ENCODE measurements at places on chromosomes 2 and 18. TPM values are rescaled to one million over a fixed set of nuclear protein-coding genes. Genes with fewer than 3 reads are reported as not detected.

Gene SERPINB12
- total RNA-seq = not detected

Gene AGFG1
- total RNA-seq = 30.2 TPM

Gene GPR45
- not detected for total RNA-seq

Gene ITGB6
- 3.4 TPM for total RNA-seq

- H3K4me1 ChIP-seq = no peaks in the 10 kb centered on the region
- no peak overlapping the region for H3K4me3 ChIP-seq
- H3K27ac ChIP-seq = no peak overlapping the region
- no peaks in the 10 kb centered on the region for H3K36me3 ChIP-seq
Measured at GRCh38 chr2:182445391-182445965, 18.6 kb upstream of the PDE1A start.

DNA sequence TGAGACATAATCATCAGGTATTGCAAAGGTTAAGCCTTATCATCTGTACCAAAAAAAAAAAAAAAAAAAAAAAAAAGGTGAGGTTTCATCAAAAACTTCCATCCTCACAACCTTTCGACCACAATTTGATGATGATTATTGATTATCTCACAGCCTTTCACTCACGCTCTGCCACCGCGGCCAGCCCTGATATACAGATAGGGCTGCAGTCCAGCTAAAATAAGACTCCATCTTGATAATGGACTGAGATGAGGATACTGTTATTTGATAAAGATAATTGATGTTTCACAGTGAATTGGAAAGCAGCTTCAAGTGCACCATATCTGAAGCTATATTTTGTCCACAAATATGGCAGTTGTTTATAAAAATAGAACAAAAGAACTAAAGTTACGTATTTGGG, 159.7 kb upstream of the BOD1L2 start:
- no peak overlapping the region for H3K4me3 ChIP-seq
- peaks cover 6% of the 10 kb centered on the region for H3K4me1 ChIP-seq
- H3K36me3 ChIP-seq = no peaks in the 10 kb centered on the region
- no peak for DNase-seq
- no peaks in the 10 kb centered on the region for H3K27me3 ChIP-seq

DNA sequence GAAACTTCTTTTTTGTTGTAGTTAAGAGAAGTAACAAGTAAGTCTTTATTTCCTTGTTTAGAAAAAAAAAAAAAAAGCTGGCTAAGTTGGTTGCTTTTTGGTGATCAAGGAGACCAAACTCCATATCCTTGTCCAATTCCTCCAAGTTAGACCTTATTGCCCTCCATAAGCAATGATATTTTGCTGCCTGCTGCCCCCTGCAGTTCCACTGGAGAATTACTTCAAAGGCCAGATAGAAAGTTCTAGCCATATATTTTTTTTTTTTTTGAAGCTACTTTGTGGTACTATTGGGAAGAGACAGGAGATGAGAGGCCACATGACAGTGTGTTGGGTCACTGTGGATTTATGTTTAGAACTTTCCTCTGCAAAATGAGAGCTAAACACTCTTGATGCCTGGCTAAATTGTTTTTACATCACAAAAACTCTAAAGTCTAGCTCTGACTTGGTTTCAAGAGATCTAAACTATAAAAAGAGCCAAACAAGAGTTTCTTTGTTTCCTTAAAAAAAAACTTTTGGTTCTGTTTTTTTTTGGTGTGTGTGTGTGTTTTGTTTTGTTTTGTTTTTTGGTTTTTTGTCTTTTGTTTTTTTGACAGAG, 80.7 kb upstream of the RASGRP3 start:
- H3K4me3 ChIP-seq = no peak overlapping the region
- no peak for DNase-seq
- no peaks in the 10 kb centered on the region for H3K4me1 ChIP-seq

GRCh38 chr2:233140978-233141377, 80.8 kb downstream of the INPP5D start:
- DNase-seq = no peak
- H3K27ac ChIP-seq = no peak overlapping the region
- H3K4me3 ChIP-seq = no peak overlapping the region

DNA sequence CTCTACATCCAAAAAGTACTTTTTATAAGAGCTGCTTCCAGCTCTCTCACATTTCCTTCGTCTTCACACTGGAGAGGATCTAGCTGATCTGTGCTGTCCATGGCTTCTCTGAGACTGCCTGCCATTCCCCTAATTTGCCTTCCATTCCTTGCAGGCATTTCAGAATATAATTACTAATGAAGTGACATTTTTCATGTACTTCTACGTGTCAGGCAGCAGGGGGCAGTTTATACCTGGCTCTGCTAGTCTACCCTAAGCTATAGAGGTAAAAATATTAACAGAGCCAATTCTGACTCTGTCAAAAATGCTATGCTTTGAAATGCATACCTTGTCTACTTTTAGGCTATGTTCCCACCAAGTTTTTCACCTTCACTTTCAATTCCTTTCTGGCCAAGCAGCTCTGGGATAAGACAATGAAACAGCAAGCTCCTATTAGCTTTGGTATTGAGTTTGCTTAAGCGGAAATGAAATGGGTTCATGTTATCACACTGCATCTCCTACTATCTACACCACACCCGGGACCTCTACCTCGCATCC, 81.9 kb downstream of the MEP1B start:
- no peak for DNase-seq
- no peaks in the 10 kb centered on the region for H3K27me3 ChIP-seq
- no peaks in the 10 kb centered on the region for H3K4me1 ChIP-seq
- H3K27ac ChIP-seq = no peak overlapping the region

- no peaks in the 10 kb centered on the region for H3K4me1 ChIP-seq
- H3K36me3 ChIP-seq = no peaks in the 10 kb centered on the region
- H3K4me3 ChIP-seq = no peak overlapping the region
Measured at GRCh38 chr2:138760676-138761075, 19.5 kb downstream of the NXPH2 start.

DNA sequence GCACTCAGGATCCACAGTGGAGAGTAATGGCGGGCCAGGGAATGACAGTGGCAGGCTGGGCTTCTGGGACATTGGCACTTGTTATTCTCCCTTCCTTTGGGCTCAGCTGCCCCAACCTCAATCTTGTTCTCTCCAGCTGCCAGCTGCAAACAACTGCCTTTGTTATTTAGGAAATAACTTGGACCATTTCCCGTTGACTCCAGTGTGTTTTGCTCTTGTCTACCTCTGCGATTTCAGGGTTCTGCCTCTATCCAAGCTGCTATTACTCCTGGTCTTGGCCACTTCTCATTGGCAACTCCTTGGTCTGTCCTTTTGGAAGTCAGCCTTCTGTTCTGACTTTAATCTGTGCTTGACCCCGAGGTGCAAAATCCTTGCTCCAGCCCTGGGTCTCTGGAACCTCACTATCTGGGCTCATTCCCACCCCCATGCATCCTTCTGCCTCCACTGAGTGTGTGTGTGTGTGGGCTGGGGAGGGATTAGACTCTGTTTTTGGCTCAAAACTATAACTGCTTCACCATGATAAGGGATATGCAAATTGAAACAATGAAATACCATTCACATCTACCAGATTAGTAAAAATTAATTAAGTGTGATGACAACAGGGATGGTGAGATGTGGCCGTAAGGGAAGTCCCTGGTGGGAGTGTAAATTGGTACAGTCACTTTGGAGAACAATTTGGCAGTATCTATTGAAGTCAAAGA, 134.1 kb upstream of the CXCR4 start:
- no peaks in the 10 kb centered on the region for H3K36me3 ChIP-seq
- no peaks in the 10 kb centered on the region for H3K4me1 ChIP-seq
- DNase-seq = no peak
- H3K4me3 ChIP-seq = no peak overlapping the region
- no peak overlapping the region for H3K27ac ChIP-seq

DNA sequence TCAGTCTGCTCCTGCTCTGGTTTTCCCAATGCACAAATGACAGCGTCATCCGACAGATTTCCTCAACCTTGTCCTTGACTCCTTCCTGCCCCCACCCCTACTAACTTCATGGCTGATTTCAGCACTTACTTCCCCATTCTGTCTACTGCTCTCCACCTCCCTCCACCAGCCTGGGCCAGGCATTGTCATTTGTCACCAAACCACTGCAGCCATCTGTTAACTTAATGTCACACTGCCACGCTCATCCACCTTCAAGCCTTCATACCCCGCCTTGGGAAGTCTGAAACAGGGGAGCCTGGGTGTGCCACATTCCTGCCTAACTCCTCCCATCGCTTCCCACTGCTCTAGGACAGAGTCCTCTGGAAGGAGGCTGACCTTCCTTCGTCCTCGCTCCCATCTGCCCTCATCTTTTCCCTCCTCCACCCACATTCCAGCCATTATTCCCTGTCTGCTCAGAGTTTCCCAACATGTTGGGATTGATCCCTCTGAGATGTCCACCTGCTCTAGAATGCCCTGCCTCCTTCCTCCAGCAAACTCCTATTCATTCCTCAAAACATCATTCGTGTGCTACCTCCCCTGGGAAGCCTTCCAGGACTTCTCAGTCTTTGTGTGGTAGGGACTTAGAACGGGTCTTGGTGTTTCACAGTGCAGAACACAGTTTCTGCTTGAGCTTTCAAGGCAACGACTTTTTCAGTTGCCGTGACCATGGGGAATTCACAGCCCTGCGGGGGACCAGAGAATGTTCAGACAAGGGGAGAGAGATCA, 42.2 kb upstream of the SMAD7 start:
- H3K27ac ChIP-seq = no peak overlapping the region
- H3K36me3 ChIP-seq = no peaks in the 10 kb centered on the region
- H3K4me1 ChIP-seq = no peaks in the 10 kb centered on the region
- no peak overlapping the region for H3K4me3 ChIP-seq
- DNase-seq = no peak

DNA sequence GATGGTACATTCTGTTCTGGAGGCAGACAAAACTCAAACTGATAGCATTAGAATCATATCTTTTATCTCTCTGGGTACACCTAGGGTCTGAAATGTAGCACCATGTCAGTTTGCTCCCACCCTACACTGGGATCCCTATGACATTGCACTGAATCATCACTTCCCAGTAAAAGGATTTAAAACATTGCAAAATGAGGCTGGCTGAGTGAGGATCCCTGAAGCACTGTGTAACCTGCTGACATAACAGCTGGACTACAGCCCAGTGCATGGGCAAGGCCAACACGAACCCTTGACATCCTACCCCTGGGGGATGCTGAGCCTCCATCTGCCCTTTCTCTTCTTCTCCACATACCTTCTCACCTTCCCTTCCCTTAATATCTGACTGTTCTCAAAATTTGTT, 253.2 kb downstream of the TTC32 start:
- no peaks in the 10 kb centered on the region for H3K36me3 ChIP-seq
- no peaks in the 10 kb centered on the region for H3K27me3 ChIP-seq
- H3K4me1 ChIP-seq = no peaks in the 10 kb centered on the region

DNA sequence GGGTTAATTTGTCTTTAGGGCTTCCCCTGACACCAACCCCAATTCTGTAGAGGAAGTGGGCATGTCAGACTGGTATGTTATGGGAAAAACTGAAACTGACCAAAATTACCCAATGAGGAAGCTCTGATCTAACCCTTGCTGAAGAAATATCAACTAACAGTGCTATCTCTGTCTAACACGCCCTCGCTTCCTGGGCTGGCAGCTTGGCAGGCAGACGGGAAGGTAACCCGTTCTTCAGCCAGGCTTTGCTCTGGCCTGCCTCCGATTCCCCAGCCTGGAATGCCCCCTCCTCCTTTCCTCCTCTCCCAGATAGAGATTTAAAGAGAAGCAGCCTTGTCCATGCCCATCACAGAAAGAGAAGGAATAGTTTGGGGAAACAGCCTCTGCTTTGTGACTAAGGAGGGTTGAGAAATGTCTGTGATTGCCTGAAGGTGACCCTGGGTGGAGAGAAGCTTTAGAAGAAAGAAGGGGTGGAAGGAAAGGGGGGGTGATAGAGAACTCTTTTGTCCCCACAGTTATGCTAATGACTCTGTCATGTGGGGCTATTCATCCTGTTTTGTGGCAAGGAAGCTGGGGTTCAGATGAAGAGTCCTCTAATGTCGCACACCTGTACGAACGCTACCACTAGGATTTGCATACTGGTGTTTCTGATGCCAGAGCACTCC, 15.4 kb downstream of the HK2 start:
- no peaks in the 10 kb centered on the region for H3K36me3 ChIP-seq
- no peak overlapping the region for H3K27ac ChIP-seq
- peaks cover 10% of the 10 kb centered on the region for H3K4me1 ChIP-seq
- DNase-seq = no peak
- no peak overlapping the region for H3K4me3 ChIP-seq

DNA sequence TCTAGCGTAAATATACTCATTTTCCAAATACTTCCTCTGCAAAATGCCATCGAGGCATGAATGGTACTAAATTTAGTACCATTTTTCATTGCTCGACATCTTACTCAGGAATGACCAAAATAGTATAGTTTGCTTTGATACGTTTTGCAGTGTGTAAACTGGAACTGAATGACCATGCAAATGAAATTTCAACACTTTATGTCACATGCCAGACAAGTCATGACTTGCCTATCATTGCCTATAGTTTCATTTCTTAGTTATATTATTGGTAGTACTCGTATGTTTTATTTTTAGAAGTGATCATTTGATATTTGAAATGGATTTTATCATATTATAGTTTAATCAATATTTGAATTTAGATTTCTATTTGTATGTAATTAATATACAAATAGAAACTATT, 9.1 kb downstream of the MSTN start:
- H3K4me1 ChIP-seq = no peaks in the 10 kb centered on the region
- no peak overlapping the region for H3K27ac ChIP-seq
- no peak for DNase-seq
- no peaks in the 10 kb centered on the region for H3K36me3 ChIP-seq
- H3K27me3 ChIP-seq = no peaks in the 10 kb centered on the region

GRCh38 chr2:28926847-28927246, 32.4 kb downstream of the WDR43 start:
- DNase-seq = no peak
- no peak overlapping the region for H3K4me3 ChIP-seq
- H3K27ac ChIP-seq = no peak overlapping the region
- H3K27me3 ChIP-seq = no peaks in the 10 kb centered on the region

GRCh38 chr18:77091366-77091765, 41.2 kb downstream of the MBP start:
- no peak for DNase-seq
- H3K36me3 ChIP-seq = no peaks in the 10 kb centered on the region
- H3K4me1 ChIP-seq = peaks cover 6% of the 10 kb centered on the region
- H3K4me3 ChIP-seq = no peak overlapping the region
- H3K27me3 ChIP-seq = no peaks in the 10 kb centered on the region
- H3K27ac ChIP-seq = no peak overlapping the region
